ENCODE measurements at places on chromosomes 2 and 18. TPM values are rescaled to one million over a fixed set of nuclear protein-coding genes. Genes with fewer than 3 reads are reported as not detected.
A peak's percentile ranks its signal among the peaks of the same experiment; 100 is the strongest.

GRCh38 chr2:68234405-68234804, 17.9 kb downstream of the PPP3R1 start:
- peak; percentile 32 for DNase-seq

DNA sequence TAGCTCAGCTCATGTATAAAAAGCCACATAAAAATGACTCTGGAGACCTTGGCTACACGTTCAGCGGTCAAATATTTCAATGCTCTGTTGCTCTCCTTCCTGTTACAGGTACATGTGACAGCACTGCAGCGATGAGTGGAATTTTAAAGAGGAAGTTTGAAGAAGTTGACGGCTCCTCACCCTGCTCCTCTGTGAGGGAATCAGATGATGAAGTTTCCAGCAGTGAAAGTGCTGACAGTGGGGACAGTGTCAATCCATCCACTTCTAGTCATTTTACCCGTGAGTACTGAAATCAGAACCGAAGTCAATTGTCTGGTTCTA, 125.4 kb downstream of the CSRNP3 start:
- no peak for DNase-seq

GRCh38 chr2:8572712-8573233, 109.1 kb upstream of the ID2 start:
- no peak for DNase-seq

The RFTN2 gene
- 4.7 TPM for total RNA-seq

GRCh38 chr2:118641711-118642110, 205.7 kb downstream of the EN1 start:
- no peak for DNase-seq

DNA sequence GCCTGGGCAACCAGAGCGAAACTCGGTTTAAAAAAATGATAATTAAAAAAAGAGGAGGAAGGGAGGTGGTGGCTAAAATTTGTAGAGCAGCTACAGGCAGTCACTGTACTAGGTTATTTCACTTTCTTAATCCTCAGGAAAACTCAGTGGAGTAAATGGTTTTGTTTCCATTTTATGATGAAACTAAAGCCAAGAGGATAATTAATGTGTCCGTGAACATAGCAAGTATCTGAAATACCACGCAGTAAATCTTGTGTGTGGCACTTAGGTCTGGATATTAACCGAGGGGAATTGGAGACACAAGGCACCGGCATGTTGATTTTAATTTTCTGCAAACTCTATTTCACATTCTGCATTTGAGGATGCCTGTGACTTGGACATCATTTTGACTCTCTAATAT, 14.5 kb downstream of the SH3BP4 start:
- no peak for DNase-seq

DNA sequence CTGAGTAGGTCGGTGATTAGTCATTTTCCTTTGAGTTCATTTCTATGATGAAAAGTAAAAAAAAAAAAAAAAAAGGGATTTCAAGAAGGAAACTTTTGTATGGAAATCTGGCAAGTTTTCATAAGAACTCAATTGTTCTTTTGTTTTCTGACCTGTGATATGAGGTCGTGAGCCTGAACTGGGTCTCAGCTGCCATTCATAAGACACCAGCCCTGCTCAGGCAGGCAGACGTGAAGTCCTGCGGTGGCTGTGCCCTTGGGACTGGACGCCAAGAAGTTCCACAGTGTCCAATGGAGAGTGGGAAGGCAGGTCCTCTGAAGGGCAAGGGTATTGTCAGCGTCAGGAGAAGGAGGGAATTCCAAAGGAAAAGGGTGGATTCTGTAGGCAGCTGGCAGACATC, 183.9 kb downstream of the NCK2 start:
- DNase-seq = no peak

The UGT1A8 gene
- not detected for total RNA-seq

The C1GALT1C1L gene
- 1.3 TPM for total RNA-seq

DNA sequence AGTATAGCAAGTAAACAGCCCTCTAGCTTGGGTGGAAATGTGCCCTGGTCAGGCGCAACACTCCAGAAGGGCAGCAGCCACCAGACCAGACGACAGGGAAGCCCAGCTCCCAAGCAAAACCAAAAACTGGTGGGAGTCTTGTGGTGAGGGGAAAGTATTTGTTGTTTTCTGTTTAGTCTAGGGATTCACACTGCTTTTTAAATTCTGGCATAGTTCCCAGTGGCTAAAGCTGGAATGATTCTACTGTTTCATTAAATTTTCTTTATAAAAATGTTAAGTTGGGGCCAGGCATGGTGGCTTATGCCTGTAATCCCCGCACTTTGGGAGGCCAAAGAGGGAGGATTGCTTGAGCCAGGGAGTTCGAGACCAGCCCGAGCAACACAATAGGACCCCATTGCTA, 38.5 kb downstream of the MERTK start:
- peak; percentile 19 for DNase-seq

DNA sequence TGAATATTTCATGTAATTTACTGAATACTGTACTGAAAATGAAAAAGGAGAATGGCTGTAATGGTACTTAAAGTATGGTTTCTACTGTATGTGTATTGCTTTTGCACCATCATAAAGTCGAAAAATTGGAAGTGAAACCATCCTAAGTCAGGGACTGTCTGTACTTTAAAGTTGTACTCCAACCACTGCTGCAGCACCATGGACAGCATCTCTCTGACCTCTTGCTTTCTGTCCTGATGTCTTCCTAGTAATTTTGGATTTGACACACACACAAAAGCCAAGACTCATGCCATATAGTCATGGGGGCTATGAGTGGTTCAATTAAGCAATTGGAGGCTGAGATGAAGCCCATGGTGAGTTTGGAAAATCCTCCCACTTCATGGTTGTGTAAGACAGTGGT, 256.3 kb upstream of the PKDCC start:
- peak; percentile 48 for DNase-seq

The NEURL3 gene
- total RNA-seq = not detected

The SAG gene
- not detected for total RNA-seq

- DNase-seq = no peak
These were observed 191.0 kb downstream of the ARL4C start for GRCh38 chr2:234305846-234306245.

DNA sequence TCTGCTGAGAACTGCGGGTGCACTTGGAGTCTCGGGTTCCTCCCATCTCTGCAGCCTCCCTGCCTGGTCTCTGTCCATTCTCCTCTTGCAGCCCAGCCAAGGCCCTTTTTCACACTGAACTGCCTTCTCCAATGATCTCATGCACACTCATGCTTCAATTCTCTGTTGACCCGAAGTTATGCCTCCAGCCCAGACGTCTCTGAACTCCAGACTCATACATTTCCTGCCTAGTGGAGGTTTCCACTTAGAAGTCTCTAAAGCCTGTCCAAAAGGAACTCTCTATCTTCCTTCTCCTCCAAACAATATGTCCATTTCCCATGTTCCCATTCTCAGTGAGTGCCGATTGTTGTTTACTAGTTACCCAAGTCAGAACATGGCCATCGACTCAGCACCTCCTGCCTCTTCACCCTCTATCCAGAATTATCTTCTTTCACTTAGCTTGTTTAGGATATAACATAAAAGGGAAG, 155.2 kb downstream of the IRS1 start:
- DNase-seq = peak; percentile 79

DNA sequence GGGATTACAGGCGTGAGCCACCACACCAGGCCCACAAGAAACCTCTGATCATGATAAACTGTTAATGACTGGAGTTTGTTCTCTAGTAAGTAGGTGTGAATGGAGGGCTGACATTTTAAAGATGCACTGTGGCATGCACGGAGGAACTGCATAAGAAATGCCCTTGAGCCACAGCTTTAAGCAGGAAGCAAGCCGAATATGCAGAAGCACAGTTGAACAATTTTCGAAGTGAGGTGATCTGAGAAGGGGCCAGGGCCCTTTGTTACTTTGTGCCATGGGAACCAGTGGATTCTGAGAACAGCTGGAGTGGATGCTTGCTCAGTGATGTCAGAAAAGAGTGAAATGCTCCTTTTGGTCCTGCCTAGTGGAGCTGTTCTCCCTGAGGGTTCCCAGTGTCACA, 16.3 kb downstream of the FECH start:
- DNase-seq = no peak

The GALNT3 gene
- 4.3 TPM for total RNA-seq

- peak; percentile 70 for DNase-seq
These were observed 1.4 kb downstream of the WNT6 start for GRCh38 chr2:218860950-218861381.

DNA sequence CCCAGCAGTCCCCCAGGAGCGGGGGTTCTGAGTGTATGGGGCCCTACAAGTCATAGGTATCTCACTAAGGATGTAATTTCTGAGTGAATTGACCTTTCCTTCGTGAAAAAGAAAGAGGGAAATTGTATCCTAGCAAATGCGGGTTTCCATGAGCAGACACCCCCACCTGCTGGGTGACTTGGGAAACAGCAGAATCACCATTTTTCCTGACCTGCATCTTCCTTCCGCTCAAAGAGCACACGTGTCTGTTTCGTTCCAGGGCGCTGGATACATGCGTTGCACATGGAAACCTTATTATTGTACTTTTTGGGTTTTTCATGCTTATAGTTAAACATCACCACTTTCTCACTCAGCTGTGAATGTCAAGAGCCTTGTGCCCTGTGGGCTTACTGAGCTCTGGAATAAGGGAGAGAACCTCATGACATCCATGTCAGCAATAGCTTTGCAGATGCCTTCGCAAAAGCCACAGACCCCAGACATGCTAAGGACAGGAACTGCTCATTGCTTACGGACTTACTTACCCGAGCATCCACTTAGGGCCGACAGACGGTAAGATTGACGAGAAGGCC, 132.8 kb downstream of the TPO start:
- peak; percentile 60 for DNase-seq

- peak; percentile 44 for DNase-seq
These were observed 20.1 kb downstream of the SLC66A3 start for GRCh38 chr2:11175293-11175795.

The NPAS2 gene
- total RNA-seq = 13.9 TPM

GRCh38 chr18:75170022-75170789, 38.7 kb downstream of the PTGR3 start:
- no peak for DNase-seq

GRCh38 chr2:149040451-149040850, 2.0 kb downstream of the LYPD6B start:
- peak; percentile 19 for DNase-seq

GRCh38 chr2:207513551-207514257, 16.1 kb upstream of the CREB1 start:
- peak; percentile 92 for DNase-seq

GRCh38 chr2:28454016-28454930, 41.6 kb upstream of the PLB1 start:
- DNase-seq = peak; percentile 52

DNA sequence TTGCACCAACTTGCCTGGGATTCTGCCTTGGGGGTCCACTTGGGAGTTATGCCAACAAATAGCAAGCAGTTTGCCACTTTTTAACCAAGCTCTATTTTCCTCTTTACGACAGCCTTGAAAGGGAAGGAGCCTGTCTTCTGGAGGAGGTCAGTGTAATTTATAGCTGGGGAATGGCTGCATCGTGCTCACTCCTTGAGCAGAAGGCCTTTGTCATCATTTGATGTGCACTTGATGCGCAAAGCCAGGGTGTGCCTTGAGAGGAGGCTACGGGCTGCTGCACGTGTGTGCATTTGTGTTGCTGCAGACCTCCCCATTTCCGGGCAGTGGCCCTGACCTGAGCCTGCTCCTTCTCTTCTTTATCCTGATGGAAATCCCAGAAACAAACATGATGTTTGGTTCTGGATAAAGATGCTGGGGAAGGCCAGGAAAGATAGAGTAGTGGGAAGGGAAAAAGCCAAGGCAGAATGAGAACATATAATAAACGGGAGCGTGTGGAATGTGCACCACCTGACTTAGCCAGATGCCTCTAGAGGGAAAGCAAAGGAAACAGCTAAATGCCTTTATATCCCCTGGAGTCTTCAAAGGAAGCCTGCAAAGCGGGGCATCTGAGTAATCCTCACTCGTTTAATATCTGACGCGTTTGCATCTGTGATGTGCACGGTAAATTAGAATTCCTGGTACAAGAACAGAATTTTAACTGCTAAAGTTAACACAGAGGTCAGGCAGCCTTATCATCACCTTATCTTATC, 68.3 kb upstream of the ZNF521 start:
- peak; percentile 4 for DNase-seq

The CD302 gene
- total RNA-seq = 13.4 TPM

DNA sequence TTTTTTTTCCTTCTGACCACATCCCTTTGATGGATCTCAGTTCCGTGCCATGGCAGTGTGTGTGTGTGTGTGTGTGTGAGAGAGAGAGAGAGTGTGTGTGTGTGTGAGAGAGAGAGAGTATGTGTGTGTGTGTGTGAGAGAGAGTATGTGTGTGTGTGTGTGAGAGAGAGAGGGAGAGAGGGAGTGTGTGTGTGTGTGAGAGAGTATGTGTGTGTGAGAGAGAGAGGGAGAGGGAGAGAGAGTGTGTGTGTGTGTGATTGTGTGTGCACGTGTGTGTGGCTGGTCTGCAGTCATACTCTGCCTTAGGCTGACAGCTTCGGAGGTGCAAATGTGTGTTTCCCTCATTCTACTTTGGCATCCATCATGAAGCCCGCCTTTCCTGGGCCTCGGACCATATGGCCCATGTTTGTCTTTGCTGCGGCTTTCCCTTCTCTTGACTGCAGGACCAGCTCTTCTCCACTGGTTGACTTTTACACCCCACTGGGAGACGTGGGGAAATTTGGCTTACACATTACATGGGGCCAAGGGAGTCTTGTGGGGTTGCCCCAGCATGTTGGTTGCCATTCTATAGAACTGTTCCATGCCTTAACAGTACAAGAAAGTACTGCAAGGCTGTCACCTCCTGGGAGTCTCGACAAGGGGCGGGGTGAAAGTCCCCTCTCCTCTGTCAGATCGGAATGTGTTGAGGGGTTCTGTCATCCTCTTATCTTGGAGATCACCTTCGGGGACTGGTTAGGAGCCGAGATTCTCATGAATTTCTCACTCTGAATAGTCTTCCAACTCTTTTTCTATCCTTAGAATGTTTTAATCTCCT, 21.6 kb downstream of the TSN start:
- no peak for DNase-seq

The TLX2 gene
- total RNA-seq = not detected

GRCh38 chr18:53798516-53798915, 426.0 kb downstream of the MBD2 start:
- DNase-seq = no peak

DNA sequence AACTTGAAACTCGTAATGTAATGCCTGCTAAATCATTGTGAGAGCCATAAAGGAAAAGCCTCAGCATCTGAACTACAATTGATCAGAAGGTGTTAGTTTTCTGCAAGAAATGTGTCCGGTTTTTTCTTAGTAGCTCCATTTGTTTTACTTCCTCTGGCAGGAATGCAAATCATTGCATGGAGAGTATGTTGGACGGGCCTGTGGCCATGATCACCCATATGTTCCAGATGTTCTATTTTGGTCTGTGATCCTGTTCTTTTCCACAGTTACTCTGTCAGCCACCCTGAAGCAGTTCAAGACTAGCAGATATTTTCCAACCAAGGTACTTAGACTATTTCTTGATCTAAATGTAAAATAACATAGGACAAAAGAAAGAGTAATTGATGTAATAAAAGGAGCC, 126.6 kb downstream of the DPP4 start:
- no peak for DNase-seq

GRCh38 chr2:230695551-230695950, 17.1 kb upstream of the CAB39 start:
- no peak for DNase-seq

Measured in fibroblast of villous mesenchyme (primary cell).